ENCODE measurements at places on chromosomes 4 and X.

GRCh38 chr4:96228463-96228862, 388.6 kb downstream of the PDHA2 start:
- DNase-seq, result no peak

DNA sequence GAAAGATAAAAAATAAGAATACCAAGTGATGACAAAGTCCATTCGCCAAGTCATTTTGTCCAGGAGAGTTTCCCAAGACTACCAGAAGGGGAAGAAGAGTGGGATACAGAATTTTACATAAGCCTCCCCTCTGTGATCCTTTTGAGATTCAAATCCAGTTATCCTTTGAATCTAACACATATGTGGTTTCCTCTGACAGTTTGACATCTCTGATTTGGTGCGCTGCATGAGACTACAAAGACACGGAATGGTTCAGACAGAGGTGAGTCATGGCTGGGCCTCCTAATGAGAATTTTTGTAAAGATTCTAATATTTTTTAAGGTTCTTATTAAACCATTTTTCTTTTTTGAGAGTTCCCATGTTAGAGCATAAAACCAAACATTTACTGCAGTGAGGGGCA, 38.3 kb downstream of the SLC10A6 start:
- no peak for DNase-seq

GRCh38 chrX:101759000-101759399, 99.3 kb upstream of the ARMCX2 start:
- peak; percentile 51 for DNase-seq

GRCh38 chr4:102598086-102598761, 97.1 kb downstream of the NFKB1 start:
- DNase-seq, result peak; percentile 24

DNA sequence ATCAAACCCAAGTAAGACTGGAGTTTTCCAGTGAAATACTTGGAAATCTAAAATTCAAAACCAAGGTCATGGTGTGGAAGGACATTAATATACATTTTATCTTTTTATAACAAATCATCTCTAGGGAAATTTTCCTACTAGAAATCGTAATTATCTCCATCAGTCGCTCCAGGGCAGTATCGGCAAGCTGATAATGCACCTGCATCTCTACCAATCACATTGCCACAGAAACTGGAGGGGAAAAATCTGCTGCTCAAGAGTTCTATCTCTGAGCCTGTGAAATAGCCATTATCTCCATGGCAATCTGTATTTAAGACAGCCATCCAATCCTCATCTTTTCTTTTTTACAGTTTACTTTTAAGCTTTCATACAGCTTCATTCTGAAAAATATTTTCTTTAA, 538.3 kb upstream of the GALNT7 start:
- DNase-seq, result no peak

DNA sequence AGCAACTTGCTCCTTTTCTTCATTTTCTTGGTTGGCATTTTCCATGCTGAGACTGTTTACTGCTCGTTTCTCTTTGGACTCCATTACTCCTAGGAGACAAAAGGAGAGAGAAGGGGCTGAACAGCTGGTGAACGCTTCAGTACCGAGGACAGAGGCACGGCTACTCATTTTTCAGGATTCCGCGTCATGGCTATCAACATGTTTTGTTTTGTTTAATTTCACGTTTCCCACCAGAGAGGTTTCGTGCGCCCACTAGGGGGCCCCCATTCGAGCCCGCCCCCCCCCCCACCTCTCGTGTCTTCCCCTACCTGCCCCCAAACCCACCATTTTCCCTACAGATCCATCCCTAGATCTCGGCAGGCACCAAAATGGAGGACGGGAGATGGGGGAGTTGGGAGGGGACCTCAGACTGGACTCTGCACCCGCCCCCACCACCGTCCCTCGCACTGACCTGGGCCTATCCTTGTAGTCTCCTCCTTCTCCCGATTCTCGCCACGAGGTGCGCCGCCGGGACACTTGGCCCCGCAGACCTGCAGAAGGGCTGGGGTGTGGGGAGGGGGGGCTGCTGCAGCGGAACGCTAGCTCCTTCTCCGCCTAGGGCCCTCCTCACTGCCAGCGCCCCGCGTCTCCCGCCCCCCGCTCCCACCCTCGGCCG, 653 bp downstream of the BEX1 start:
- DNase-seq, result peak; percentile 39

GRCh38 chrX:150164971-150165600, 198.0 kb upstream of the MAMLD1 start:
- DNase-seq, result no peak

- DNase-seq, result no peak
Observed at GRCh38 chrX:50978920-50979682, 68.6 kb downstream of the BMP15 start.

GRCh38 chr4:38788317-38788716, 5.5 kb upstream of the TLR10 start:
- peak; percentile 69 for DNase-seq

GRCh38 chr4:42817913-42818312, 74.6 kb upstream of the GRXCR1 start:
- no peak for DNase-seq

DNA sequence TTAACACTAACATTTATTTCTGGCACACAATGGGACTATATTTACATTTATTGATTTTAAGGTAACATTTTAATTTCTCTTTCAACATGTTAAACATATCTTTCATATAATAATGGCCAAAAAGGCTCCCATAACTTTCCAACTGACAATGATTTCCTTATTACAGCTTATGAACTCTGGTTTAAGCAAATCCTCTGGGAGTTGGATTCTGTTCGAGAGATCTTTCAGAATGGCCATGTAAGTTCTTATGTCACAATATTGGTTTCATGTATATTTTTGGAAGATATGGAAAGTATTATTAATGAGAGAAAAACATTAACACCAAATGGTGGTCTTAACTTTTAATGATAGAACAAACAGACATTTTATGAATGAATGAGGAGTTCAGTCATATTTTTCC, 4.1 kb downstream of the TDO2 start:
- no peak for DNase-seq

DNA sequence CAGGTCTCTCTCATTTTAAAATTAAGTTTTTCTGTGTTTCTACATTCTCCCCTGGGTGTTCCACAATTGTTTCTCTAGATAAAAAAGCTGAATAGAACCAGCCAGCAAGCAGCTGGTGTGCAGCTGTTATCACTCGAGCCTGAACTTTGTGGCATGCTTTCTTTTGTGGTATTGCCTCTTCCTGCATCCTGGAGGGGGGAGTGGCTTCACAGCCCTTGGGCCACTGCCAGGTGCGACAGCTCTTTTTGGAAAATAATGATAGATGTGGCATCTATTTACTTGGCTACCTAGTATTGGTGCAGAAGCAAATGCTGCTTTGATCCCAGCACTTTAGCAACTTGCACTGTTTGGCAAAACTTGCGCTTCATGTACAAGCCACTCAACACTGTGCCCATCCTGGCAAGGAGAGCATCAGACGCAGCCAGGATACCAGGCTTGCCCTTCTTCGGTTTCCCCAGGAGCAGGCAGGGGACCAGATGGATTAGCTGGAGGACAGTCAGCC, 69.4 kb downstream of the HMGB2 start:
- DNase-seq, result peak; percentile 82

- DNase-seq, result peak; percentile 29
Observed at GRCh38 chrX:10099411-10099810, 57.4 kb upstream of the CLCN4 start.

All from fibroblast of the aortic adventitia (primary cell).